ENCODE measurements at places on chromosomes 4 and X.

DNA sequence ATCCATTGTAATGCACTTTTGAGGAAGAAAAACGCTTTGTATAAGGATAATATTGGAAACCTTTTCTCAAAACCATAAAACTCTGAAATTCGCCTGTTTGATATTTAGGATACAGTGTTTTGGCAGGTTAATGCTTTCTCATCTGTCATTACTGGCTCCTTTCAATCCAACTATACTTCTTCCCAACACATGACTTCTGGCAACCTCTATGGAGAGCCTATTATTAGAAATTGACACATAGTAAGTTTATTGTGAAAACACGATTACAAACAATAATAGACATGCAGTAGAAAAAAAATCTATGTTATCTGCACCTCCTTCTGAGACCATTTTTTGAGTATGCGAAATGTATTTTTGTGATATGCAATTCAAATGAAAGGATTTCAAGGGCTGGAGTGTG, 4.6 kb upstream of the KLHL34 start:
- no peak for DNase-seq

- DNase-seq, result no peak
Measured at GRCh38 chr4:176882206-176882605, 89.5 kb upstream of the VEGFC start.

DNA sequence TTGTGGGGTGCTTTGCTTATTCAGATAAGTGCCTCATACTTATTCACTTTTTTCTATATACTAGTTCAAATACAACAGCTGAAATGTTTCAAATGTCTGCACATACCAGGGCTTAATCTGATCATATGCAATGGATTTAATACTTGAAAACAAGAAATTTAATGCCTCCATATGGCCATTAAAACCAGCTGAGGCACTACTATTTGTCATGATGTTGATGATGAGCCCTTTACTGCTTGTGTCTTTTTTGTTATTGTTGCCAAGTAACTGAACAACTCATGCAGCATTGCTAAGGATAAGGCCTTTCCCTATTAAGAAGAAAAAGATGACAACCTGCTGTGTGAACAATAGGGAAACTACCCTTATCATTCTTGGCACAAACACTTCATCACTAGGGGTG, 52.5 kb downstream of the MAGEB10 start:
- DNase-seq, result no peak

GRCh38 chr4:182644683-182645050, 272.5 kb downstream of the DCTD start:
- no peak for DNase-seq

DNA sequence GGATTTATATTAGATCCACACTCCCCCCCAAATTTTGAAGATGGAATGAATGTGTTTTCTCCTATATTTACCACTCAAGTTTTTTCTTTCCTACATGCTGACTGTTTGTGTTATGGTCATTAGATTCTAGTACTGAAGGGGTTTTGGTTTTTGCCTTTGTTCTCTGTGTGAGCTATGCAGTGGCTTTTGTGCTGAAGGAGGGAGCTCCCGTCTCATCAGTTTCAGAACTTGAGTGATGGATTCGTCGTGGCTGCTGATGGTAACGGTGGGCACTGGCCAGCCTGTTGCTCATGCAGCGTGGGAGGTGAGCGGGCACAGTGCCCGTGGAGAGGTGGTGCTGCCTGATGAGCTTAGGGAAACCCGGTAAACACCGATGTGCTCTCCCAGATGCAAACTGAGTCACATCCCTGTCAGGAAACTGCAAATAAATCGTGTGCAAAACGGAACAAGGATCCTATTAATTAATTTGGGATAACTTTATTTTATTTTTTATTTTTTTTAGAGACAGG, 101.5 kb downstream of the SORBS2 start:
- DNase-seq, result no peak

GRCh38 chr4:153257991-153258390, 53.7 kb downstream of the TRIM2 start:
- DNase-seq, result no peak

DNA sequence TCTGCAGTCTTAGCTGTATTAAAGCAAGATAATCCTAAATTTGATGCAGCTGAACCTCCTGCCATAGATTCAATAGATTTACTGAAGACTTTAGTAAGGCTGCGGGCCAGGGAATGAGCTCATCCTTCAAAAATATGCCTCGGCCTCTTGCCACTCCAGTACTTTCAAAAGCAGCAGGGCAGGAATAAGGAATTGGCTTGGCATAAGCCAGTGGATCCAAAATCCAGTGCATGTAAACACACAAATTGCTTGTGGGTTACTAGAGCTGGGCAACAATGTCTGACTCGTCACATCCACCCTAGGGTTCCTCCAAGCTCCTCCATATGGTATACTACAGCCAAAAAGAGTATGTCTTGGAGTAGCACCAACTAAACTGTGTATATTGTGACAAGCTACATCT, 165.0 kb downstream of the AMELX start:
- DNase-seq, result no peak

DNA sequence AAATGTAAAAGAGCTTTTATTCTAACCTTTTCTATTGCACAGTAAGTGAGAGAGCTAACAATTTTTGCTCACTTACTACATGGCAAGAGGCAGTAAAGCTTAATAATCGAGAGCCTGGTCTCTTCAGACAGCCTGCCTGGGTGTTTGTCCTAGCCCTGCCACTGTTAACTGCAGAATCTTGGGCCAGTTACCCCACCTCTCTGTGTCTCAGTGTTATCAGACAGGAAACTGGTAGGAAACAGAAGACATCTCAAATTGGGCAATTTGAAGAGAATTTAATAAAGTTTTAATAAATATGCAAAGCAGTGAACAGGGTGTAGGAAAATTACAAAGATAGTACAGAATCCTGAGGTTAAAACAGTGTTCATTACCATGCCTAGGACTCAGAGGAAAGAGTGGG, 13.4 kb downstream of the STAP1 start:
- no peak for DNase-seq

DNA sequence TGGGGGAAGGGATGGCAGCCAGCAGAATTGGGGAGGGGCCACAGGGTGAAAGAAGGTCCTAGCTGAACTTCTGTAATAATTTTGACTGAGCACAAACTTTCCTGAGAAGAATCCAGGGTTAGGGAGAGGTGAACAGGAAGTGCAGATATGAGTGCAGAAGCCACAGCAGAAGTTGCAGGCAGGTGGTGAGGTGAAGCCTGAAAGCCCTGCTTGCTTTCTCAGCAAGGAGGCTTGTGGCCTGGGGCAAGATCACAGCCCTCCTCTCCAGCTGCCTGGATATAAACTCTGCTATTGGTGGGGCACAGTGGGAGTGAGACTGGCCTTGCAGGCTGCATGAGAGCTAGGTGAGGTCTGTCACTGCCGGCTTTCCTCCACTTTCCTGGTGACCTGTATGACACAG, 44.1 kb upstream of the UPRT start:
- no peak for DNase-seq

DNA sequence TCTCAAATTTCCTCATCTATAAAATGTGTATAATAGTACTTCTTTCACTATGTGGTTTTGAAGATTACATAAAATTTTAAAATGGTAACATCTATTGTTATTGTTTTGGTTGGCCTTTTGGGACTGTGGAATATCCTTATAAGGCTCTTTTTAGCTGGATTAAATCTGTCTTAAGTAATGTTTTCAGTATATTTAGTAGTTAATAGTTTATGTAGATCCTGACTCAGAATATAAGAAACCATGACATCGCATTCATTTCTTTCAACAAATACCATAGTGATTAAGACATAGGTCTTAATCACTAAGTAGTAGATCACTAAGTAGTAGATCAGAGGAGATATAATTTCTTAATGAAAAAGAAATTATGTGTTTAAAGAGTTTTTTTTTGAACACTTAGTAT, 48.5 kb downstream of the MRPL1 start:
- no peak for DNase-seq

- no peak for DNase-seq
Measured at GRCh38 chrX:111355523-111356115, 56.4 kb downstream of the DCX start.

- no peak for DNase-seq
Measured at GRCh38 chr4:15996773-15997172, 33.8 kb upstream of the FGFBP2 start.

GRCh38 chr4:881709-882108, 50.4 kb downstream of the GAK start:
- DNase-seq, result no peak

DNA sequence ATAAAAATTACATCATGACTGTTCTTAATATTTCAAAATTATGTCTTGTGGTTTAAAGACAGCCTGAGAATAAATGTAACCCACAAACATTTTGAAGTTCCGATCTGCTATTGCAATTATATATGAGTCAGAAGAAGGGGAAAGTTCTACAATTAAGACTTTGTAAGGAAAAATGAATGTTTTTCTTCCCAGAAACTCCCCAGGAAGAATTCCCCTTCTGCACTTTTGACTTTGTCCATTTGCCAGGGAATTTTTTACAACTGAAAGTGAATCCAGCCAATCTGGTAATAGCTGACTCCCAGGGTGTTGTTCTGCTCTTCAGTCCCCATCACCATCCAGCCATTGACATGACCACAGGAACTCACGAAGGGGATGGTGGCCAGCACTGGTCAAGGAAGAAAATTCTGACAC, 61.6 kb upstream of the NOCT start:
- DNase-seq, result no peak

- DNase-seq, result no peak
Measured at GRCh38 chrX:129622757-129623301, 31.9 kb downstream of the APLN start.

- no peak for DNase-seq
Measured at GRCh38 chr4:13102092-13102742, 381.9 kb downstream of the RAB28 start.

DNA sequence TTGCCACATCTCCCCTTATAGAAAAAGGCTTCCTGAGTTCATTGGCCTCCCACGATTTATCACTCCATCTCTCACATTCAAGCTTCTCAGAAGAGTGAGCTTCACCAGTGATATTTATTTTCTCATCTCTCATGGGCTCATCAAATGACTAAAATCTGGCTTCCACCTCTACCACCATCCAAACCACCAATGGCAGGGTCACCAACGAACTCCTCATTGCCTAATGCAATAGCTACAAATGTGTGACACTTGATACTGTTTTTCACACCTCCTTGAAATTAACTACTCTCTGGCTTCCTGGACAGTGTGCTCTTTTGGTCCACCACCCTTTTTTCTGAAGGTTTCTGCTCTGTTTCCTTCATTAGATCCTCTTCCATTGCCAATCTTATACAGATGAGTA, 129.0 kb downstream of the SH2D1A start:
- no peak for DNase-seq

DNA sequence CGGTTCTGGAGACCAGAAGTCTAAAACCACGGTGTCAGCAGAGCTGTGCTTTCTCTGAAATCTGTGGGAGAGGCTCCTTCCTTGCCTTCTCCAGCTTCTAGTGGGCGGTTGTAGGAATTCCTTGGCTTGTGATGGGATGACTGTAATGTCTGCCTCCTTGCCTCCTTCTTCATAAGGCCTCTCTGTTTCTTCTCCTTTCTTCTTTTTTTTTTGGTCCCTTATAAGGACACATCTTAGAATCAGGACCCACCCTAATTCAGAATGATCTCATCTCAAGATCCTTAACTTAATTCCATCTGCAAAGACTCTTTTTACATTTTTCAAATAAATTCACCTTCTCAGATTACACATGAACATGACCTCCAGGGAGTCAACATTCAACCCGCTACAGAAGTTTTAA, 186.9 kb downstream of the STK32B start:
- DNase-seq, result no peak

GRCh38 chr4:66340286-66340893, 670.1 kb upstream of the EPHA5 start:
- no peak for DNase-seq

- no peak for DNase-seq
Measured at GRCh38 chrX:57952320-57952678, 42.0 kb upstream of the ZXDA start.

GRCh38 chrX:39479856-39480255, 617.9 kb downstream of the BCOR start:
- DNase-seq, result no peak

DNA sequence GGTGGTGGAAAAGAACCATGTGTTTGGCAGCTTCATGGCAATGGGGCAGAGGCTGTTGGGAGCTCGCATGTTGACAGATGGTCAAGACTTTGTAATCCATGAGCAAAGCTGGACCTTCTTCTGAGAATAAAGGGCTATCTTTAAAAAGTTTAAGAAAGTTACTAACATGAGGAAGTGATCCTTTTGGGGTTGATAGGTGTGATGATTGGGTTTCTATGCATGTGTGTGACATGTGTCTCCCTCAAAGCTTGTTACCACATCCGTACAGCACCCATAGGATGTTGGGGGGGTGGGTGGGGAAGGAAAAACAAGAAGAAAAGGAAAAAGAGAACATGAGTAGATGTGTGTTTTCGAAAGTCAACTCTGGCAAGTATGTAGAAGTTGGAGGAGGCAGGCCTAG, 123.0 kb upstream of the TLR3 start:
- no peak for DNase-seq

DNA sequence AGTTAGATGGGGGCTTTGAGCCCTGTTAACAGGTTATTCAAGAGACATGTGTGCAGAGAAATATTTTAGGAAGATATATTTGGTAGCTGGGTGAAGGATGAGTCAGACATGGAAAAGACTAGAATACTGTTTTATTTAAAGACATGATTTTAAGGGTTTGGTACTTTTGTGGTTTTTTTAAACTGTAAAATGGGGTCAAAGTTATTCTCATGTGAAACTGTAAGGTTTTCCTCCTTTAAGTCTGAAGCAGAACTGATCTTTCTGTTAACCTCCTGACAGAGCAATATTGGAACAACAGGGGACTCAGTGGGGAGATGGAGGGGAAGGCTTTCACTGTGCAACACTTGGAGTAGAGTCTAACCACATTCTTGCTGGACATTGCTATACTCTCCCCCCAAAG, 112.4 kb upstream of the LSM6 start:
- no peak for DNase-seq

GRCh38 chrX:78838709-78839108, 91.2 kb downstream of the LPAR4 start:
- DNase-seq, result no peak

GRCh38 chrX:68940601-68941000, 111.8 kb downstream of the EFNB1 start:
- DNase-seq, result no peak

GRCh38 chr4:104815665-104816064, 321.0 kb upstream of the CXXC4 start:
- DNase-seq, result no peak

DNA sequence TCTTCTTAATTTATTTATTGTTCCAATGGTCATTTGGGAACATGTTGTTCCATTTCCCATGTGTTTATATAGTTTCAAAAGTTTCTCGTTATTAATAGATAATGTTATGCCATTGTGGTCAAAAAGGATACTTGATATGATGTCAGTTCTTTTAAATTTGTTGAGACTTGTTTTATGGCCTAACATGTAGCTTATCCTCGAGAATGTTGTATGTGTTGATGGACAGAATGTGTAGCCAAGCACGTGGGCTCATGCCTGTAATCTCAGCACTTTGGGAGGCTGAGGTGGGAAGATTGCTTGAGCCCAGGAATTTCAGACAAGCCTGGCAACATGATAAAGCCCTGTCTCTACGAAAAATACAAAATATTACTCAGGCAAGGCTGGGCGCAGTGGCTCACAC, 168.5 kb upstream of the USP38 start:
- no peak for DNase-seq

GRCh38 chr4:41192136-41192535, 22.2 kb downstream of the APBB2 start:
- no peak for DNase-seq
